ENCODE measurements at places on chromosomes 2 and 18.

DNA sequence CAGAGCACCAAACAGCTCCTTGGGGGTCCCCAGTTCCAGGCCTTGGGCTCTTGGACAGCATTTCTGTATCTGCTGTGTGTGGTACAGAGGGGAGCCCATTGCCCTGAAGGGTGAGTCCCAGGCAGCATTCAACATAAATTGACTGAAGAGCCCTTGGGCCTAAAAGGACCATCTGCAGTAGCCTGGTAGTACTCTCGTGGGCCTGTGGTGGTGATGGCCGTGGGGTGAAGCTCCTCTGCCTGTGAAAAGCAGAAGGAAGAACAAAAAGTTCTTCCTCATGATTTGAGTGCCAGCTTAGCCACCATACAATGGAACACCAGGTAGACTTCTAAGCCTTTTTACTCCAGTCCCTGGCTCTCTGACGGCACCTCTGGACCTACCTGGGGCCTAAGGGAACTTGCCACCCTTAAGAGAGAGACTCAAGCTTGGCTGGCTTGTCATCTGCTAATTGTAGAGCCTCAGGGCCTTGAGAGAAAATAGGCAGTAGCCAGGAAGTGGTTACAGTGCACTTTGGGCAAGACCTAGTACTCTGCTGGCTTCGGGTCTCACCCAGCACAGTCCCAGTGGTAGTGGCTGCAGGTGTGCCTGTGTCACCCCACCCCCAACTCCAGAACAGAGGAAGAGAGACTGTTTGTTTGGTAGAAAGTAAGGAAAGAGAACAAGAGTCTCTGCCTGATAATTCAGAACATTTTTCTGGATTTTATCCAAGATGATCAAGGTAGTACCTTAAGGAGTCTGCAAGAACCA is 84.6 kb upstream of the CERS6 start:
- no peak overlapping the region for H3K27ac ChIP-seq
- no peaks in the 10 kb centered on the region for H3K36me3 ChIP-seq
- peaks cover 17% of the 10 kb centered on the region for H3K27me3 ChIP-seq
- DNase-seq = no peak
- H3K4me1 ChIP-seq = peaks cover 2% of the 10 kb centered on the region

- peaks cover 10% of the 10 kb centered on the region for H3K27me3 ChIP-seq
- no peak overlapping the region for H3K27ac ChIP-seq
- no peak overlapping the region for H3K4me3 ChIP-seq
- H3K36me3 ChIP-seq = no peaks in the 10 kb centered on the region
These were observed 8.7 kb downstream of the PTH2R start for GRCh38 chr2:208415255-208415654.

GRCh38 chr18:58789876-58790240 is 74.8 kb upstream of the ZNF532 start:
- DNase-seq = no peak
- H3K36me3 ChIP-seq = no peaks in the 10 kb centered on the region
- H3K4me1 ChIP-seq = no peaks in the 10 kb centered on the region
- H3K27ac ChIP-seq = no peak overlapping the region

DNA sequence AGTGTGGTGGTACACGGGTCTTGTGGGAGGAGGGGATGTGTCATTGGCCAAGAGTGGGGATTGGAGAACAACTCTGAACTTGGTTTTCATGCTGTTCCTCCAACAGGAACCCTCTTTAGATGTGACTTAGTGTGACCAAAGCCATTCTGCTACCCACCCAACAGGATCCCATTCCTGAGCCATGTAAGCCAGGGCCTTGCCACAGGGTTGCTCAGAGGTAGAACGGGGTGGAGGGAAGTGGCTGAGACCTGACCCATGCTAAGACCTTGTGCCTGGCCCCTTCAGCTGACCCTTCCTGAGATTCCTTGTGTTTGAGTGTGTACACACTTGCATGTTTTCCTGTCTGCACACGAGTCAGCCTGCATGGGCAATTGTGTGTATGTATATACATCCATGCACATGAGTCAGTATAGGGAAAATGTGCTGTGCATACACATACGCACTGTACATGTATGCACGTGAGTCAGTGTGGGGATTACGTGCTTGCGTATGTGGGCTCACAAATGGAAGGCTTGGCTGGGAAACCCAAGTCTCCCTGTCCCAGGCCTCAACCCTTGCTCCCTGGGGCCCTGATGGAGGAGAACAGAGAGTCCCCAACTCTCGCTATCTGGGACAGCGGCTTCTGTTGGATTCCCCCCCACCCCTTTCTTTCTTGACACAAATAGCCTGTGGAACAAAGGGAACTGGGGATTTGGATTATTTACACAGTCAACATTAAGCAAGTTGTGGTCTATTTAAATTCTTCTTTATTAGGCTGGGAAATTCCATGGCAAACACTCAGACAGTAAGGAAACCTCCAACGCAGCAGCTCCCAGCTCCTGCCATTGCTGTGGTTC is 339.8 kb downstream of the DYSF start:
- DNase-seq = no peak
- no peak overlapping the region for H3K4me3 ChIP-seq
- H3K27ac ChIP-seq = no peak overlapping the region

DNA sequence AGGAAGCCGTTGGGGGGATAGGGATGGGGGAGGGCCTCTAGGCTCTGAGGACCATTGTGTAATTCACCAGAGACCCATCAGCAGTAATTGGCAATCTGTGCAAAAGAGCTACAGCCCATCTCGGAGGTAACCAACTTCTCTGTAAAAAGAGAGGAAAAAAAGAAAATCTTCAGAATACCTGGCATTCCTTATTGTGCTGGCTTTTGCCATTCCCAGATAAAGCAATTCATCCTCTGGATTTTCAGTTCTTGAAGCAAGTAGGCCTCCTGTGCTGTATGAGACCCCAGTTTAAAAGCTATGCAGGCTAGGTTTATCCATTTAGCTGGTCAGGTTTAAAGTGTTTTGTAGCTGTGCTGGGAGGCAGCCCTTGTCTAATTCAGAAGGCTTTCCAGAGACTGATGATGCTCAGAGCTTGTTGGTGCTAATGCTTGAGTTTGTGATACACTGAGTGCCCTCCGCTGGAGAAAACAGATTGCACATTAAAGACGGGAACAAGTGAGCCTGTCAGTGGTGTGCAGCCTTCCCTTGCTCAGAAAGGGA is at the start of gene LRRTM4:
TSS of gene LRRTM4 (minus strand) at position 446 of the 540 bp plus-strand sequence.
- H3K27ac ChIP-seq = no peak within 1 kb of the TSS
- H3K27me3 ChIP-seq = no peaks in the 10 kb centered on the region
- no peak for DNase-seq
- no peaks in the 10 kb centered on the region for H3K4me1 ChIP-seq
- no peak within 1 kb of the TSS for H3K4me3 ChIP-seq

DNA sequence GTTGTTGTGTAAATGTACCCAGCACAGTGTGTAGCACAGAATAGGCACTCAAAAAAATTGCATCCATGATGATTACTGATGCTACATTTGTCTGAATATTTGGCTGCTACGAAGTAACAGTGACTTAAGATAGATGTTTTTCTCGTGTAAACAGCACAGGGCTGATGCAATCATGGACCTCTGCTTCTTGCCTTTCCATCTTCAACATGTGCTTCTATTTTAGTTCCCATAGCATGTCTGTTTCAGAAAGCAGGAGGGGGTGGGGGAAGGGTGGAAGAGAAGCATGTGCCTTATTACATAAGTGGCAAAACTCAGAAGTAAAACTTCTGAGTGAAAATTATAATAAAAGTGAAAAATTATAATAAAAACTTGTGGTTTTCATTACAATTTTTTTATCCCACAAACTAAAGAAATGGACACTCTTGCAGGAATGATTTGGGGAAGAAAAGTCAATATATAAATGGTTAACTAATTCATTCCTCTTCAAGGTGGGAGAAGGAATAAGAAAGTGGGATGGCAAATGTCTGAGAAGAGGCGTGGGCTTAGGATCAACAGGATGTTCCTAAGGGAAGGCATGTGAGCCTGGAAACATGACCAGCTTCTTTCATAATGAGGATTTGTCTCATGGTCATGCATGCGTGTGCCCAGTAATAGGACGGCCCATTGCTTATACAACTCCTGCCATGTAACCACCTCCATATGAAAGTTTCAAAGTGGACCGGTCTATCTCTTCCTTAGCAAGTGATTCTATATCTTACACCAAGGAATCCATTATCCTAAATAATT is 27.2 kb downstream of the CCBE1 start:
- DNase-seq = no peak
- H3K27me3 ChIP-seq = no peaks in the 10 kb centered on the region
- H3K27ac ChIP-seq = no peak overlapping the region
